HCT116 (cell line): ENCODE measurements at places on chromosomes 16 and 17. TPM values are rescaled to one million over a fixed set of nuclear protein-coding genes. Genes with fewer than 3 reads are reported as not detected.

- no peaks in the 10 kb centered on the region for H3K4me1 ChIP-seq
- peaks cover 23% of the 10 kb centered on the region; the same call in 1 of the 2 replicates for H3K27me3 ChIP-seq
- DNase-seq: no peak
- H3K27ac ChIP-seq: no peak overlapping the region
Measured at GRCh38 chr17:36773039-36773438, 164.2 kb upstream of the LHX1 start.

DNA sequence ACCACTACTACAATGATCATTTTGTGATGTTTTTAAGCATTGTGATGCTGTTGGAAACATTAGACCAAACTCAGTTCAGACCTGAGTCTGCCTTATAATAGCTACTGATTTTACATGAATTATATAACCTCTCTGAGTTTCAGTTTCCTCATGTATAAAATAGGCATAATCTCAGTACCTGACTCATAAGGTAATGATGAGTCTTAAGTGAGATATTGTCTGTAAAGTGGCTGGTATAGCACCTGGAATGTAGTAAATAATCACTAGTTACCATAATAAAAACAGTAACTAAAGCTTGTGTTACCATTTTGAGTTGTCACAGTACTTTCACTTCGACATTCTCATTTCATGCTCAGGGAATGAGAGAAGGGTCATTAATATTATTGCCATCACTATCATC is 381.5 kb upstream of the SALL1 start:
- no peak overlapping the region for H3K27ac ChIP-seq
- H3K4me1 ChIP-seq: no peaks in the 10 kb centered on the region
- no peaks in the 10 kb centered on the region for H3K36me3 ChIP-seq
- H3K27me3 ChIP-seq: no peaks in the 10 kb centered on the region

DNA sequence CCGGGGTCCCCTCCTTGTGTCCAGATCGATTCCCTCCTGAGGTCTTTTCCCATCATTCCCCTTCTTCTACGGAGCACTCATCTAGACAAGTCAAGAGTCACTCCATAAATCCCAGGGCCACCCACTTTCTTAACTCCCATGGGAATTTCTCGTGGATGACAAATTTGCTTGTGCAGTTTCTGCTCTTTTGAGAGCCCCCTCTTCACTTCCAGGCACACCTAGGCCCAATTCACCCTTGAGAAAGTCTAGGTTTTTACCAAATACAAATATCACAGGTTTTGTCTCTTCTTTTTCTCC is 522 bp upstream of the POLDIP2 start:
- H3K27me3 ChIP-seq: no peaks in the 10 kb centered on the region
- H3K4me1 ChIP-seq: peaks cover 18% of the 10 kb centered on the region; the same call in 1 of the 2 replicates
- H3K36me3 ChIP-seq: peaks cover 27% of the 10 kb centered on the region
- DNase-seq: no peak
- H3K4me3 ChIP-seq: peak overlapping the region; percentile 72
- peak overlapping the region; percentile 83 for H3K27ac ChIP-seq

- no peaks in the 10 kb centered on the region for H3K36me3 ChIP-seq
- no peaks in the 10 kb centered on the region for H3K27me3 ChIP-seq
- no peaks in the 10 kb centered on the region for H3K4me1 ChIP-seq
- DNase-seq: peak; percentile 34
- H3K27ac ChIP-seq: no peak overlapping the region
Measured at GRCh38 chr16:56869513-56870275, 4.7 kb downstream of the SLC12A3 start.

AMZ2 gene
- 131 TPM for total RNA-seq

- no peak overlapping the region for H3K4me3 ChIP-seq
- H3K36me3 ChIP-seq: no peaks in the 10 kb centered on the region
- DNase-seq: no peak
- H3K4me1 ChIP-seq: peaks cover 6% of the 10 kb centered on the region
Measured at GRCh38 chr17:21548236-21548635, 144.1 kb upstream of the KCNJ18 start.

DNA sequence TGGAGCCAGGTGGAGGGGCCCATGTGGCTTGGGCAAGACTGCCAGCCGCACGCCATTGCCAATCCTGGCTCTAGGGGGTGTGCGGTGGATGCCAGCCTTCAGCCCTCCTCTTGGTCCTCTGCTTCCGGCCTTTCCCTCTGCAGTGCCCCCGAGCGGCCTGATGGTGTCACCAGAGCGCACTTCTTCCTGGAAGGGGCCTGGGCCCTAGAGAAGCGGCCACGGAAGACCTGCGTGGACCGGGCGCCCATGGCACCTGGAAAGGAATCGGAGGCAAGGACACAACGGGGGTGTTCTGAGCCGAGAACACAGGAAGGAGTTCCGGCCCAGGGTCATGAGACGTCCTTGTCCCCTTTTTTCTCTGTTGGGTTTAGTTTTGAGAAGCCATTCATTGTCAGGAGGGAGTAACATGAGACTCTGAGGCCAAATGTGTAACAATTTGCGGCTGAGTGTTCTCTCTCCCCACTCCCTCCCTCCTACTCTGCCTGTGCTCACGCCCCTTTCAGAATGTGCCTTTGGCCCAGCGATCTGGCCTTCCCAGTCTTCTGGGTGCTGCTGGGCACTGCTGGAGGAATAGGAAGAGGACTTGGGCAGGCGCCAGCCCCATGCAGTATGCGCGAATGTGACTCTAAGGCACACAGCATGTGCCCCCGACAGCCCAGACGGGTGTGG is 92.8 kb downstream of the IRX3 start:
- no peaks in the 10 kb centered on the region; the same call in 1 of the 2 replicates for H3K27me3 ChIP-seq
- no peaks in the 10 kb centered on the region for H3K36me3 ChIP-seq
- peak overlapping the region; percentile 13; the same call in 1 of the 2 replicates for H3K27ac ChIP-seq
- peak; percentile 59 for DNase-seq
- H3K4me1 ChIP-seq: no peaks in the 10 kb centered on the region; the same call in 1 of the 2 replicates

OR1A1 gene
- total RNA-seq: not detected

GRCh38 chr16:47492428-47493377 is 31.6 kb downstream of the PHKB start:
- H3K27me3 ChIP-seq: no peaks in the 10 kb centered on the region
- H3K4me3 ChIP-seq: no peak overlapping the region
- H3K27ac ChIP-seq: no peak overlapping the region
- DNase-seq: no peak
- no peaks in the 10 kb centered on the region for H3K36me3 ChIP-seq

DNA sequence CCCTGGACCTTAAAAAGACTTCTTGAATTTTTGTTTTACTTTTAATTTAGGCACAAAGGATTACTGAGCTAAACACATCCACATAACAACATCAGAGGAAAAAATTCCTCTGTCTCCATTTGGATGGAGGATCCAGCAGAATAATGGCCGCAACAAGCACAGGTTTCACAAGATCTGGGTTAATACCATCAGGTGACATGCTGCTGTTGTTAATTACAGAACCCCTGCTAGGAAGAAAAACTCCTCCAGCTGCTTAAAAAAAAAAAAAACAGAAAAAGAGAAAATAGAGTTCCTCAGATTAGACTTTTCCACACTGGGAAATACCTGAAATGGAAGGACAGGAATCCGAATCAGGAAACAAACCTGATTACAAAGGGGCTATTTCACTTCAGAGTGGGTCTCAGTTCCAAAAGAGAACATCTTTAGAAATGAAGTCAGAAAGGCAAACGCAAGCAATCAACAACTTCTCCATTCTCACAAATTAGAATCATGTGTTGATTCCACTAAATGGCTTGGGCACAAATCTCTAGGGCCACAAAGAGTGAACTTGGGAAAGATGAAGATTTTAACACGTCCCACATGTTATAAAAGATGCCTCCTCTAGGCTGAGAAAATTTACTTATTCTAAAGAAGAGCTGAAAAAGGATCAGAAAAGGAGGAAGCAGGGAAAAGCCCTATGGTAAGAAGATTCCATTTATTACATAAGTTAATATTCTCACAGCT is 44.0 kb downstream of the SPOP start:
- DNase-seq: no peak
- H3K4me1 ChIP-seq: peaks cover 12% of the 10 kb centered on the region; the same call in 1 of the 2 replicates
- H3K27ac ChIP-seq: no peak overlapping the region
- H3K36me3 ChIP-seq: no peaks in the 10 kb centered on the region
- no peak overlapping the region for H3K4me3 ChIP-seq

DNA sequence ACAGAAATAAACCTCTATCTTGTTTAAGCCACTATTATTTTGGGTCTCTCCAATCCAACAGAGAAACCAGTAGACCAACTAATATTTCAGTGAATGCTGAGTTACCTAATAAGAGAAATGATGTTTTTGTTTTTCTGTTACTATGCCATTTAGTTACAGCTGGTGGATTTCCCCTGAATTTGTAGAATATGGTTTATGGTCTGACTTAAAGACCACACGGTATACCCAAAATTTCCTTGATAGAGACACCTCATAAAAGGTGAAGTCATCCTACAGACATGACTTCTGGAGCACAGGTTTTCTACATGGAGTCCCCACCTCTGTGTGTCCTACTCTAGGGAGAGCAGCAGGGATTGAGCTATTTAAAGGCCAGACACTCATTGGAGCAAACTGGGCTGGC is 13.3 kb downstream of the PIK3R5 start:
- no peak overlapping the region for H3K4me3 ChIP-seq
- no peak for DNase-seq
- no peaks in the 10 kb centered on the region for H3K4me1 ChIP-seq
- peaks cover 10% of the 10 kb centered on the region; the same call in 1 of the 2 replicates for H3K27me3 ChIP-seq

DNA sequence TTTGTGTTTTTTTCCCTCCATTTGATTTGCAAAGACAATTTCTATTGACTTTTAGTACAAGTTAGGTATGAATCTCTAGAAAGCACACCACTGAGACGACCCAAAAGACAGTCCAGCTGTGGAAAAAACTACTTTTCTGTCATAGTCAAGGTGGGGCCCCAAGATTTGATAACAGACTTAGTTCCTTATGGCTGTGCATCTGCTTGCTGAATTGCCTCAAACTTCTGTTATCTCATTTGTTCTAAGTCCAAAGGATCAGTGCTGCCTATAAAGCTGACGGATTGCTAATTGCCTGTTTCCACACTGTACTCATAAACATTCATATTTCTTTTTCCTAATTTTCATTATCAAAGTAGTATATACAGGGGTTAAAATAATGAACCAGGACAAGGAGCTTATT is 180.8 kb downstream of the SPECC1 start:
- no peak overlapping the region for H3K27ac ChIP-seq
- no peak overlapping the region for H3K4me3 ChIP-seq
- no peak for DNase-seq

GRCh38 chr17:29443041-29443739 is 53.0 kb downstream of the TAOK1 start:
- H3K27me3 ChIP-seq: no peaks in the 10 kb centered on the region
- H3K36me3 ChIP-seq: no peaks in the 10 kb centered on the region; the same call in 1 of the 2 replicates
- no peaks in the 10 kb centered on the region for H3K4me1 ChIP-seq

SLC46A1 gene
- total RNA-seq: 17.8 TPM

DNA sequence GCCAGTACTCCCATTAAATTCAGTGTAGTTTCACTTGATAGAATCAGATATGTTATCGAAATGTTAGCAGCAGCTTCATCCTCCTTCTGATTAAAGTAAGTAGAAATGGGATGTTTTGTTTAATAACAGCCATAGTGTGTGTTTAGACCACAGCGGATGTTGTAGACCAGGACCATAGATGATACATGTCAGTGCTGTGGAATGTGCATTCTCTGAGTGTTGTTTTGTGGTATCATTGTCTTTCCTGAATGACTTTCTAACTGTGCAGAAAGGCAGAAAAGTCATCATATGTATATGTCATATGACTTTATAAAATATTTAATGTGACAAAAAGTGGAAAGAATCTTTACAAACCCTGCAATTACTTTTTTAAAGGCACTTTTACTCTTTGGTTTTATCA is 55.6 kb downstream of the CYLD start:
- no peaks in the 10 kb centered on the region for H3K36me3 ChIP-seq
- no peak for DNase-seq
- no peak overlapping the region for H3K4me3 ChIP-seq
- H3K4me1 ChIP-seq: no peaks in the 10 kb centered on the region
- H3K27ac ChIP-seq: no peak overlapping the region

GRCh38 chr16:70611224-70611598 is 35.1 kb upstream of the IL34 start:
- H3K4me1 ChIP-seq: peaks cover 8% of the 10 kb centered on the region
- no peak overlapping the region for H3K4me3 ChIP-seq
- H3K27ac ChIP-seq: no peak overlapping the region

GLIS2 gene
- 18.2 TPM for total RNA-seq

GRCh38 chr16:57026778-57027062 is 37.4 kb downstream of the NLRC5 start:
- no peaks in the 10 kb centered on the region for H3K27me3 ChIP-seq
- no peak for DNase-seq
- H3K27ac ChIP-seq: no peak overlapping the region

- H3K4me1 ChIP-seq: peaks cover 10% of the 10 kb centered on the region; the same call in 1 of the 2 replicates
- peaks cover 9% of the 10 kb centered on the region; the same call in 1 of the 2 replicates for H3K27me3 ChIP-seq
- no peak overlapping the region for H3K4me3 ChIP-seq
- no peak overlapping the region for H3K27ac ChIP-seq
Measured at GRCh38 chr16:86066811-86067210, 167.8 kb downstream of the IRF8 start.

DNA sequence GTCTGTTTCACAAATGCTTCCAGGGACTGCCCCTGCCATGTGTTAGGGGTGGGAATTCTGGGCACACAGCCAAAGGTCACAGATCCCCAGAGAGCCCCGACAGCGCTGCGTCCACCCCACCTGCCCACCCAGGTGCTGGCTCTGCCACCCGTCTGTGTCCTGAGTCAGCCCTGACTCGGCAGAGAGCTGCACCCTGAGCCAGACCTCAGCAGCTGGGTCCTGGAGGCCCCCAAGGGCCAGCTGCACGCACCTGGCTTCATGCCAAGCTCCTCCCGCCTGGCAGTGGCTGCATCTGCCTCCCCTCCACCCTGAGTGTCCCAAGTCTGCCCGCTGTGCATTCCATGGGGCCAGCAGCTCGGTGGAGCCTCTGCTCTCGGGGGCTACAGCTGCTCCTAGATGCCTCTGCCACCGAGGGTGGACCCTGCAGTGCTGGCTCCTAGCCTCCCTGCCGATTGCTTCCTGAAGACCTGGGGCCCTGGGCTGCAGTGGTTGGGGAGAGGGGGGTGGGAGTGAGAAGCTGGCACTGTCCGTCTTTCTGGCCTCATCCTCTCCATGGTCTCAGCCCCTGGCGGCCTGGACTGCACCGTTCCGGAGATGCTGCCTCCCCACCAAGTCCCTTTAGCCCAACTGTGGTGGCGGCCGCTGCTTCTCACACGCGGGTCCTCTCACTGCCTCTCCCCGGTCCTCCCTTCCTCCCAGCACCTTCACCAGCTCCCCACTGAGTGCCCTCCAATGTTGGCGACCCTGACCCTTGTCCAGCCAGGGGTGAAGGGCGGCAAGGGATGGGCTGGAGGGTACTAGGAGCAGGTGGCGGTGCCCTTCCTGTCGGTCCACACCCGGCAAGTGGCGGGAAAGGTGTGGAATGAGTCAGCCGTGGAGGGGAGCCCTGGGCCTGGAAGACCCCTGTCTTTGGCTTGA is 3.0 kb downstream of the SECTM1 start:
- no peak overlapping the region for H3K4me3 ChIP-seq
- DNase-seq: no peak
- H3K36me3 ChIP-seq: no peaks in the 10 kb centered on the region
- no peaks in the 10 kb centered on the region for H3K27me3 ChIP-seq

CCDC200 gene
- not detected for total RNA-seq

DRC7 gene
- 0.91 TPM for total RNA-seq

NEUROD2 gene
- not detected for total RNA-seq

SP6 gene
- total RNA-seq: 10.8 TPM
